Left kidney (tissue), 8 donors: ENCODE measurements at places on chromosomes 2 and 18.

- DNase-seq = no peak
Observed at GRCh38 chr2:143121079-143121478, 8.1 kb upstream of the ARHGAP15 start.

DNA sequence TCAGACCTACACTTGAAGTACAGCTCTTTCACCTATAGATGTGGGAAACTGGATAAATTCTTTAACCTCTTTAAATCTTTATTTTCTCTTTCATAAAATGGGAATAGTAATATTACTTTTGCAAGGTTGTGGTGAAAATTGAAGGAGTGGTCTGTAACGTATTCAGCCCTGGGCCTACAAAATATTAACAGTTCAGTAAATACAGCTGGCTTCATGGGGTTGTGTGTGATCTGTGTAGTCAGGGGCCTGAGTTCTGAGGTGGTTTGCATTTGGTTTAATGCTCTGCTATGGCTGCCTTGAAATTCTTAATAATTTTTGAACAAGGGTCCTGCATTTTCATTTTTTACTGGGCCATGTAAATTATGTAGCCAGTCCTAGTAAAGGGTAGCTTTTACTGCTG lies 16.8 kb upstream of the EML6 start:
- no peak for DNase-seq

- no peak for DNase-seq
Observed at GRCh38 chr2:68482296-68482820, 15.0 kb downstream of the APLF start.

DNA sequence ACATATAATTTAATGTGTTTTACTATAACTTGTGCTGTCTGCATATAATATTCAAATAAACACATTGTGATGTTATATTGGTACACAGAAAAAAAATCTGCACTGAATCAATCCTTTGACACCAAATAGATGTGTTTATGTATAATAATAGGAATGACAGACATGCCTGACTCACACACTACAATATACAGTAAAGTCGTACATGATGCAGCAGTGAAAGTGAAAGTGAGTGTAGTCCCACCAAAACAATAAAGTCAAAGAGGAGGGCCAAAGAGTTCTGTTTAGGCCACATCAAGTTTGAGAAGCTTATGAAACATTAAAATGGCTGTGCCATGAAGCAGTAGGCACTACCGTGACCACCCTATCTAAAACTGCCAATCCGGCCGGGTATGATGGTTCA lies 8.2 kb upstream of the RBM44 start:
- DNase-seq = no peak

- DNase-seq = no peak
Observed at GRCh38 chr2:67878743-67879142, 184.1 kb downstream of the C1D start.

DNA sequence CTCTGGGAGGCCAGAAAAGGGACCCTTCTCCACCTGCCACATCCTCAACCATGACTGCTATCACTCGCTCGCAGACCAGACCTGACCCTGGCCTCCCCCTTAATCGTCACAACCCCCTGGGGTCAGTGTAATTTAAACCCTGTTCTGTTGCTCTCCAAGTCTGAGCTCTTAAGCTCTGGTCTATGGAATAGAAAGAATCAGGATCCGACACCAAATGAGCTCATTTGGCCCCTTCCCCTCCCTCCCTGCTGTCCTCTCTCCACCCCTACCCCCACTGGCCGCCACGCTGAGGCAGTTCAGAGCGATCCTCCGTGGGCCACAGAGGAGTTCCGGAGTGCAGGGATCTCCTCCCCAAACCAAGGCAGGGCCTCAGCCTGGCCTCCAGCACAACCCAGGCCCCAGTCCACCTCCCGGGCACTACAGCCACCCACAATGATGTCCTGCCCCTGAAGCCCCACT lies 5.3 kb downstream of the DNMT3A start:
- DNase-seq = no peak

- DNase-seq = no peak
Observed at GRCh38 chr2:21429747-21430146, 306.0 kb downstream of the TDRD15 start.

DNA sequence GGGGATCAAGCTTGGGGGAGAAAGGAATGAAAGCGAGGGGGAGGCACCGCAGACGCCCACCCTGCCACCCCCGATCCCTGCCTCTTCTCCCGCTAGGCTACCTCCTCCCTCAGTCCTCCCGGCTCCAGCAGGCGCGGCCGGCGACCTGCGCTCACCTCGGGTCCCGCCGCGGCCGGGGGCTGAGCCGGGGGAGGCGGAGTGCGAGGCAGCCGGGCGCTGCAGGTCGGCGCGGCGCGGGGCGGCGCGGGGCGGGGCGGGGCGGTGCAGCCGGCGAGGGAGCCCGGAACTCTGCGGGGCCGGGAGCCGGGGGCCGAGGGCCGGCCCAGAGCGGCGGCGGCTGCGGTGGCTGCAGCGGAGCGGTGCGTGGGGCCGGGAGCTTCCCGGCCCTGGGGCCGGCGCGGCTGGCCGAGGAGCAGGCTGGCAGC lies 477 bp downstream of the ACVR1 start:
- DNase-seq = peak; percentile 46

DNA sequence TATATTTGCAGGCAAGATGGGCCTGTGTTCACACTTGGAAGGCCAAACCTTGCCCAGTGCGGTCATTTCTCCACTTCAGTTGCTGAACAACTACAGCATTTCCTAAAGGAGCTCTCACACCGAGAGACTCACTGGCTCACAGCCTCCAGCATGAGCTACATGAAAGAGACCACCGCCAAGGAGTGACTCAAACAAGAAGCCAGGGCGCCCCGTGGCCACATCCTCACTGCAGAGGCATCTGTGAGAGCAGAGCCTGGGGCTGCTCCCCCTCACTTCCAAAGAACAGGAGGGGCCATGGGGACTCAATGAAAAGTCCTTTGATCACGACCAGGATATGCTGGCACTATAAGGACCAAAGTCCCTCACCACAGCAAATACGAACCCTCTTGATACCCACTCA lies 50.0 kb downstream of the TMEM163 start:
- no peak for DNase-seq

DNA sequence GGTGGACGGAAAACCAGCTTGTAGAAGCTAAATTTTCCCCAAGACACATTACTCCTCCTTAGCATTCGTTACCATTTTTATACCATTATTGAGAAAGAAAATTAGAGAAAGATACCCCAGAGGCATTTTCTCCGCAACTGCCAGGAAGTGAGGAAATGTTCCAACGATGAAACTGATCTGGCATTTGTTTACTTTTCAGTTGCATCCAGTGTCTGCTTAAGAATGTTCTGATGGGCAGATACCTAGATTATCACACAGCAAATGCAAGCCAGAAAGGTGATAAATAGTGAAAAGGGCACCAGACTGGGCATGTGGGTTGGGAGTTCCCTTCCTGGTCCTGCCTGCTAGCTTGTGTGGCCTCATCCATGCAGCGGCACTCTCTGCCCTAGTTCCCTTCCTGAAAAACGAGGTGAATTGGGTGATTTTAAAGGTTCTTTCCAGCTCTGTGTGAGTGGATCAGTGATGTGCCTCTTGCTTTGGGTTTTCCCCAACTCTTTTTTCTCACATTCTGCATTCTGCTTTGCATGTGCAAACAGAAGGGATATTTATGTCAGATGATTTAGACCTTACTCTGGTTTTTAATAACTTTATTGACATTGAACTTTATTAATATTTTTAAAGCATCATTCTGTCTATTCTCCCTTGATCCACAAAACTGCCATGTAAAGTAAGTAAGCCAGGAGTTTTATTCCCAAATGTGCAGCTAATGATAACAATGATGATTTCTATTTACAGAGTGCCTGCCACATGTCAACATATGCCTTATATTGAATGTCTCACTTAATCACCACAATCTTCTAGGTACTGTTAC lies 139.6 kb downstream of the INSIG2 start:
- no peak for DNase-seq

GRCh38 chr2:110772383-110772755 lies 40.0 kb downstream of the ACOXL start:
- no peak for DNase-seq

DNA sequence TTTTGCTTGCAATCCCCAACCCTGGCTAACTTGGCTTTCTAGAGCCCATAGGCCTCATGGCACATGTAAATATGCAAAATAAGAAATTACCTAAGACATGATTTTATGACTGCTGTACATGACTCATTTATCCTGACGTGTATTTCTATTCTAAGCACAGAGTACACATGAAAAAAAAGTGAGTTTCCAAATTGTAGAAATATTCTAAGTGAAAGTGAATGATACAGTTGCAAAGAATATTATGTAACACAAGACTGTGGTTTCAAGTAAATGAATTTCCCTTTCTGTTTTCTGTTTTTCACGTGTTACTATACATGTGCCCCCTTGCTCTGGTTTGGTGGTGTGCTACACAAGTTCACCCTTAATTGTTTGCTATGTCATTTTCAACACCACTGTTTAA lies 162.4 kb downstream of the LRP1B start:
- no peak for DNase-seq

GRCh38 chr2:5937851-5938565 lies 245.8 kb downstream of the SOX11 start:
- no peak for DNase-seq

DNA sequence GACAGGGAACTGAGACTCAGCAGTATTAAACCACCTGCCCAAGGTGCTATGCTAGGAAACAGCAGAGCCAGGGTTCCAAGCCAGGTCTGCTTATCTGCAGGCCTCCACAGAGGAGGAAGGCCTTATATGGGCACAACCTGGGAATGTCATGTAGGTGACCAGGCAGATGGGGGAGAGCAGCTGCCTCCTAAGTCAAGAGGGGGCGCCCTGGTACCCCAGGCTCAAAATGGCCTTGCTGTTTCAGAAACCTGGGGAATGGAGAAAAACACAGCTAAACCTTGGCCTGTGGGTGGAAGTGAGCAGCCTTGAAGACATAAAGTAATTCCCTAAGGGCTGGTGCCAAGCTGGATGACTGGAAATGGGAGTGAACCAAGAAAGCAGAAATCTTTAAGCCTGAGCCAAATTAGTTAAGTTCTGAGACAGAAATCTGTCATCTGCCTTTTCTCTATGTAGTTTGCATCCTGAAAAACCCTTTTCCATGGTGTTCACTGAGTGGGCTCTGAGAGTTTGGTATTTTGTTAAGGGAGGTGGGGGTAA lies 79.1 kb downstream of the MAPK4 start:
- DNase-seq = no peak

GRCh38 chr18:55633032-55633431 lies 45.0 kb upstream of the TCF4 start:
- DNase-seq = no peak

- no peak for DNase-seq
Observed at GRCh38 chr2:156864325-156864724, 393.2 kb upstream of the GALNT5 start.

DNA sequence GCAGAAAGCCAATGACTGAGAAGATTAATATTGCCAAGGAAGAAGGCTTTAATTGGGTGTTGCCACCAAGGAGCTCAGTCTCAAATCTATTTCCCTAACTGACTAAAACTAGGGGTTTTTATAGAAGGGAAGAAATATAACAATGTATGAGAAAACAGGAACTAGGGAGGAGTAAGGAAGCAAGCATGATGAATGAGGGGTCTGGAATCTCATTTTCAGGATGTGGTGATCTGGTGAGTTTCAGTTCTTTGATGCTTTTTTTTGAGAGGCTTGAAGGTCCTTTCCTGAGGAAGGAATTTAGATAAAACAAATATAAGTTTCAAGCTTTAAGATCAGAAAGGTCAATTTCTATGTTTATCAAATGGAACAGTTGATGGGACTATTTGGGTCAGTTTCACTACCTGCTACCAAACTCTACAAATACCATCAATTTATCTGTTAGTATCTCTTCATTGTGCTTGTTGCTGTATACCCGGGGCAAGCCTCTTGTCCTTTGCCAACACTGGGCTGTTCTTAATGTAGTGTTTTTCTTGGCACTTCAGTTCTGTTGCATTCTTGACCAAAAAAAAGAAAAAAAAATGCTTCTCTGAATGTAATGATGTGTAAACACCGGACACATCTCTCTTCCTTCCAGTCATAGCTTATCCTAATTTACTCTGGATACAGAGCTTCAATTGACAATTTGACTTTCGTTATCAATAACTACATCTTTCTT lies 357.0 kb downstream of the GALNT13 start:
- no peak for DNase-seq

GRCh38 chr2:239144713-239144999 lies 256.2 kb downstream of the HDAC4 start:
- DNase-seq = no peak

- DNase-seq = no peak
Observed at GRCh38 chr2:219752726-219753125, 125.3 kb downstream of the SLC4A3 start.

DNA sequence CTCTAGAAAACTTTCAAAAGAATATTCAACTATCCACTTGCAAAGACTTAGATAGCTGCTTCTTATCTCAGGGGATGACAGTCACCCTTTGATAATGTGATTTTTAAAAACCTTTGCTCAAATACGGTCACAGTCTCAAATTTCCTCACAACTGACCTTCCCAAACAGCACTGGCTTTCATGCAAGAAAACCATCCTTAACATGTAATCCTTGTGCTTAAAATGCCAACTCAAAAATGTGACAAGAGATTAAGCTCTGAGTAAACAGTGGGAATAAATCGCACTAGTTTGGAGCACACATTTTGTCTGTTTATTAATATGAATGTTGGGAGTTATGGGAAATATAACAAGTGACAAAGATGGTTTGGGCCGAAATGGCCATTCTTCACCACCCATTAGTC lies 87.5 kb upstream of the CCBE1 start:
- DNase-seq = no peak

DNA sequence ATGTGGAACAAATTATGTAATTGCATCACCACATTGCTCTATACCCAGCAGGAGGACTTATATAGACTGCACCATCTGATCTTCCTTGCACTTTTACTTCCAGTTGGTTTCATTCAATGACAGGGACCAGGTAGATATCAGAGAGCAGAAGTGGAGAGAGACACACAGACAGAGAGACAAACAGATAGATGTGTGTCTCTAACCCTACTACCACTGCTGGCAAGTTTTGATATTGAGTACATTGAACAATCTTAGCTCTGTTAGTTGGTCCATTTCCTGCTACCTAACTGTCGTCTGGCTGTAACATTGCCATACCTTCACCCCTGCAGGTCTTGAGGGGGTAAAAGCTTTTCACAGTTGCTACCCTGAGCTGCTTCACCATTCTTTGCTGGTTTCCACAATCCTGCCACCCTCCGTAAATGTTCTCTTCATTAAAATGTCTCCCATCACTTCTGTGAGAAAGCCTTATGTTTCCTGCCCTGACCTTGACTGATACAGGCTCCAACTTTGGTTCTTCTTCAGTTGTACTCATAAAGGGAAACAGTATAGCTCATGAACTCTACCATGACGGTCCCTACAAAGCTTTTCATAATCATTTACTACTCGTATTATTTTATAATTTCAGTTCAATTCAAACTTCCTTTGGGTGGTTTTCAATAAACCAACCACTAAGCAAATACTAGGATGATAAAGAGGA lies 62.3 kb upstream of the ITGA4 start:
- no peak for DNase-seq

DNA sequence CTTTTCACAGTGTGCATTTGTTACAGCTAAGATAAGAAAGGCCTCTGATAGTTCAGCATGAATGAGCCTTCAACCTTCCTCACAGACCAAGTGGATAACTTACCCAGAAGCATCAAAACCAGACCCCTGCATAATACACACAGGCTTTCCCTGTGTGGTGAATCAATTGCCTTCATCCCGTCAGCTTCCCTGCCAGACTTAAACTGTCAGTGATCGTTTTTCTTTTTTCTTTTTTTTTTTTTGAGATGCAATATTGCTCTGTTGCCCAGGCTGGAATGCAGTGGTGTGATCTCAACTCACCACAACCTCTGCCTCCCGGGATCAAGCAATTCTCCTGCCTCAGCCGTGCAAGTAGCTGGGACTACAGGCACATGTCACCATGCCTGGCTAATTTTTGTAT lies 20.5 kb upstream of the SLC35F5 start:
- no peak for DNase-seq

GRCh38 chr2:84639751-84640150 lies 123.5 kb downstream of the DNAH6 start:
- no peak for DNase-seq
